Aorta (tissue), 5 donors: ENCODE measurements at places on chromosomes 13 and 19.

GRCh38 chr19:41863209-41863931 is 3.3 kb downstream of the RPS19 start:
- peak; percentile 68 for DNase-seq

GRCh38 chr13:32261567-32261966 is 53.6 kb downstream of the ZAR1L start:
- DNase-seq, result peak; percentile 77

DNA sequence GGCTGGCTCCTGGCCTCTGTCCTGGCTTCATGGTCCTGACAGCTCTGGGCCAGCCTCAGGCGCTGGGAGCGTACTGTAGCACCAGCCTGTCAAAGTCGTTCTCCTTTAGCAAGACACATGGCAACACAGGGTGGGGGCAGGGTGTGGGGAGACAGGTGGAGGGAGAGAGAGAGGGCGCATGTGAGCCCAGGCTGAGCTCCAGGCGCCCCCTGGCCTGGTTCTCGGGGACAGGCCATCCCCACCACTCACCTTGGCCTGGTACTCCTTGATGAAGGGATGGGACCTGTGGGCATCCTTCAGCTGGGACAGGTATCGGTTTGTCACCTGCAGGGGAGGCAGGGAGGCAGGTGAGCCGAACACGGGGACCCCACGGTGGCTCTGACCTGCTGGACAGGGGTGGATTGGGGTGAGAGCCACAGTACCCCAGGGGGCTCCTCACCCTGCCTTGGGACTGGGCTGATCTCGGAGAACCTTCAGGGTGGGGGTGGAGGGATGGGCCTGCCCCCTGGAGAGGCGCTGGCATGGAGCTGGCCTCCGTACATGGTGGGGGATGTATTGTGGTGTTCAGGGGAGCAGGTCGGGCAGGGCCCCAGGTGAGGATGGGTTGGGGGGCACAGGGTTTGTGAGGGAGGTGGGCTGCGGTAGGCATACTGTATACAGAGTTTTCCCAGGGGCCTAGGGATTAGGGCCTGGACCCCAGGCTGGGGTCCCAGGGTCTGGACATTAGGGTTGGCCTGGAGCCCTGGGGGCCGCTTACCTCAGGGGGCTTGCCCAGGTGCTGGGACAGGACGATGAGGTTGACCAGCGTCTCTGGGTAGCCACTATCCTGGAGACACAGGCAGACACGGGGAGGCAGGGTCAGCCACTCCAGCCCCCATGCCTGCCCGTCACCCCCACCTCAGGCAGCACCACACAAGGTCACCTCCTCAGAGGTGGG is 3.9 kb upstream of the CERS1 start:
- peak; percentile 75 for DNase-seq

GRCh38 chr13:59144700-59145099 is 1019.0 kb downstream of the DIAPH3 start:
- DNase-seq, result no peak

GRCh38 chr13:75468098-75468497 is 13.9 kb downstream of the TBC1D4 start:
- no peak for DNase-seq

GRCh38 chr19:12866416-12867119 is 14.7 kb downstream of the DNASE2 start:
- no peak for DNase-seq

- DNase-seq, result no peak
These were observed 34.4 kb downstream of the STARD13 start for GRCh38 chr13:33251131-33251661.

DNA sequence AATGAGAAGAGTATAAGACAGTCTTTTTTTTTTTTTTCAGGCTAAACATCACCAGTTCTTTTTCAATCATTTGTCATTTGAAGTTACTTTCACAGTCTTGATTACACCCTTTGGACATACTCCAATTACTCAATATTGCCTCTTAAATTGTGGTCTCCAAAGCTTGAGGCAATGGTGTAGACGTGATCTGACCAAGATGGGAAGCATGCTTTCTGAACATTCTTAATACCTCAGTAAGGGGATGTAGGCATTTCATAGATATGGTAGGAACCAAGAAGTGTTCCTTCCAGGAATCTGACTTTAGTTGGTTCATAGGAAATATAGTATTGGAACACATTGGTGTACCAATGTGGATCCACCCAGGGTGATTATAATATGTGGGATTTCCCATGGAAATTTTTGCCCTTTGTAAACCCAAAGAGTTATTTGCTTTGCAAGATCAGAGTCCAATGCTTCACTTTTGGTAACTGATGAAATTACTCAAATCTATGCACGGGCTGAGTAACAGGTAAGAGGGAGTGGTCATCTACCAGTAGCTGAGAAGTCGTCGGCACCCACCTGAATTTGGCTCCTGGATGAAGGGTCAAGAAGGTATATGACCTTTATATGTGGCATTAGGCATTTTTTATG is 62.2 kb downstream of the ERCC5 start:
- DNase-seq, result no peak

DNA sequence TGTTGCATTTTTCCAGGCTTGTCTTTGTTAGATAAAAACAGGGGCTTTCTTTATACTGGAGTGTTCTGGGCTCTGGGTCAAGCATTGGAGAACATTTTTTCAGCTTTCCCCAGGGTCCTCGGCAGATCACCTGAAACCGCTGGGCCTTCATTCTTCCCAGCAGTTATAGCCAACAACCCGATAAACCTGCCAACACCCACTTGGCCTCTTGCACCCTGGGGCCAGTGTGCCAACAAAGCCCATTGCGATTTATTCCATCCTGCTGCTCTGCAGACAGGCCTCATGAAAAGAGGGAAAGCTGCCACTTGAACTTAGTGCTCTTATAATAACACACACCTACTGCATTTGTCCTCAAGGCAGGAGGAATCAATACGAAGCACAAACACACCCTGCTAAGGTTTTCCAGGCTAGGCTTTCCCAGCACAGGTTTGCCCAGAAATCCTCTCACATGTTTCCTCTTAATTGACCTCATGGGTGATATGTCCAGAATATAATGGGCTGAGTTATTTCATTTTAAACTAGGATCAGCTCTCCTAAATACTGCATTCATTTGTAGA is 669.3 kb downstream of the LIG4 start:
- DNase-seq, result no peak

- no peak for DNase-seq
These were observed 21.5 kb downstream of the STARD13 start for GRCh38 chr13:33263976-33264619.

DNA sequence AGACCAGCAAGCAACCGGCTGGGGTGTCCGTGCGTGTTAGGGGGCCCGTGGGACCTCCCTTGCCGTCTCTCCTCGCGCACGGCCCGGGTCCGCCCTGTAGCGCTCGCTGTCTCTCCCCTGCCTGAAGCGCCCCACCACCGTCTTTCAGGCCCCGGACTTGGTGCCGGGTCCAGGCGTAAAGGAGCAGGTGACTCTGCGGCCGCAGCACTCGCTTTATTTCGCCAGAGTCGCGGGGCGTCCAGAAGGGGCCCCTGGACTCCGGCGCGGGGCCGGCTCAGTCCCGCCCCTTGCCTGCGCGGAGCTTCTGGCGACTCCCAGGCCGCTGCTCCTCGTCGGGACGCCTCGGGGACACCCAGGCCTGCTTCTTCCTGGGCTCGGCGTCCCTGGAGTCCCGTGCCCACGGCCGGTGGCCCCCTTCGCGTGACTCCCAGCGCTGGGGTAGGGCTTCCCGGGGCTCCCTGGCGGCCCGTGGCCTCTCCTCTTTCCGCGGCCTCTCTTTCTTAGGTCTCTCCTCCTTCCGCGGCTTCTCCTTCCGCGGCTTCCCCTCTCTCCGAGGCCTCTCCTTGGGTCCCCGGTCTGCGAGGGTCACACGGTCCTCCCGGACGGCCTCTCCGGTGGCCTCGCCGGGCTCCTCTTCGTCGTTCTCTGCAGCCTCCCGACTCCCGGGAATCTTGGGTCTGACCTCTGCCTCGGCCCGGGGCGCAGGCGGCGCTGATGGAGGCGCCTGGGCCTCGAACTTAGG is 3.1 kb downstream of the AMH start:
- no peak for DNase-seq

DNA sequence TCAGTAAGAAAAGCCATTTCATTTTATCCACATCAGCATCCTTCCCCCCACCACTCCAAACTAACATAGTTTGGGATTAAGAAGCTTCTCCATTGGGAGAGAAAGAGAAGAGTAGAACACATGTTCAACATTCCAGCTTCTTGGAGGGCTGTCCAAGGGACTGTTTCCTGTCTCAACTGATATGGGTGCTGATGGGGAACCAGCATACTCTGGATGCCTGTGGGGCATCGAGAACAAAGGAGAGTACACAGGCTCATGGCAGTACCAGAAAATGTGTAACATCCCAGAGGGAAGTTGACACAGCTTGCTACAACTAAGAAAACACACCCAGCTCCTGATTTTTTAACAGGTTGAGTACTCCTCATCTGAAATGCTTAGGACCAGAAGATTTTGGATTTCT is 24.7 kb downstream of the SUCLA2 start:
- no peak for DNase-seq

DNA sequence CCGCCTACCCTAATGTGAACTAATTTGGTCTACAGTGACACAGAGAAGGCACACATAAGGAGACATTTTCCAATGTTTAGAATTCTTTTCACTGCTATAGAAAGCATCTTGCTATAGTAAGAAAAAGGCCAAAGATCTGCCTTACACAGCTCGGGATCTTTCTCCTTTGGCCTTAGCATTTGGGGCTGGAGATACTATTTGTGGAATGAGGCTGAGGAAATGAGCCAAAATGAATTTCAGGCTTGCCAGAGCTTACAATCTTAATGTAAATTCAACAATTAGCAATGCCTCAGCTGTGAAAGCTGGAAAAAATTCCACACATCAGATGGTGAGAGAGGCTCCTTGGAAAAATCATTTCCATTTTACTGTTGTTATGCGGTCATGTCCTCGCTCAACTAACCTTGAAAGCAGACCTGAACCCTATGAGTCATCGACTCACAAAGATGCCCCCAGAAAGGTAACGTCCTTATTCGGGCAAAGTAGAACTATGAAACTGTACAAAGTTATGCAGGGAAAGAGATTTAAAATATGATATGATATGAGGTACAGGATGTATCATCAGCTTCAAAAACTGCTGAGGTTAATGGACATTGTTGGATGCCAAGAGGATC is 324.5 kb upstream of the NBEA start:
- DNase-seq, result no peak

DNA sequence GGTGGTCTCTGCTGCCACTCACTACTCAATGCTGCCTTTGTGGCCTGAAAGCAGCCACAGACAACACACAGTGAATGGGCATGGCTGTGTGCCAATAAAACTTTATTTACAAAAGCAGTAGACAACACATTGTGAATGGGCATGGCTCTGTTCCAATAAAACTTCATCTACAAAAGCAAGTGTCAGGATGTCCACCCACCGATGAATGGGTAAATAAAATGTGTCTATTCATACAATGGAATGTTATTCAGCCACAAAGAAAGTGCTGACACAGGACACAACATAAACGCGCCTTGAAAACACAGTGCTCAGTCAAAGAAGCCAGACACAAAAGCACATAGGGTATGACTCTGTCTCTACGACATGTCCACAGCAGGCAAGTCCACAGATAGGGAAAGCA is 20.1 kb downstream of the ZSCAN5A start:
- no peak for DNase-seq

DNA sequence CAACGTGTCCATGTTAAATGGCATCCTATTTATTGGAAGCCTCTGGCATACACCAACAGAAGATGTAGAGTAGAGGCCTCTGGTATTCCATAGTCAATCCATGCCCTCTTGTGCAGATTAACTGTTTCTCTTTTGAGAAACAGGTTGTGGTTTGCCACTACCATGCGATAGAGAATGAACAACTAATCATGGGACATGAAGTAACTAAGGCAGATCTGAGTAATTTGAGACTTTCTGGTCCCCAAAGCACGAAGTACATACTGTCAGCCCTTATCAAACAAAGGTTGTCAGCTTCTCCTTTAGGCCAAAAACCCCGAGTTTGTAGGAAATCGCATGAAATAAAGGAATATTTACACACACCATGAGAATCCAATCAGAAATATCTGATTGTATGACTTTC is 3.6 kb downstream of the ZNF121 start:
- no peak for DNase-seq

- no peak for DNase-seq
These were observed 29.2 kb downstream of the GPR180 start for GRCh38 chr13:94630858-94631257.

DNA sequence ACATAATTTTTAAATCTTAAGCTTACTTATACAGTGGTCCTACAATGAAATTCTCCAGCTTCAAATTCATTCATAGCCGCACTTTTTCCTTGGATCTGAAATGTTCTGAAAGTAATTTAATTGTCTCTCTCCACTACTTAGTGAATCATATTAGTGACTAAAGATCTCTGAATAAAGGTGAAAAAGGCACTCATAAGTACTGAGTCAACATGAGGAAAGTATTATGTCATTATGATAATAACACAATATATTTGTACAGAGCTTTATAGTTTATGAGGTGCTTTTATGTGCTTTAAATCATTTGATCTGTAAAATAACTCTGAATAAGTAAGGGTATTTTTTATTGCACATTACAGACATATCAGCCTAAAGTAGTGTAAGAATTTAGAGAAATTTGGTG is 628.2 kb upstream of the SLITRK5 start:
- no peak for DNase-seq

- DNase-seq, result no peak
These were observed 332 bp upstream of the SUPT20H start for GRCh38 chr13:37059848-37060192.

GRCh38 chr13:108752276-108752675 is 122.9 kb downstream of the MYO16 start:
- DNase-seq, result no peak

DNA sequence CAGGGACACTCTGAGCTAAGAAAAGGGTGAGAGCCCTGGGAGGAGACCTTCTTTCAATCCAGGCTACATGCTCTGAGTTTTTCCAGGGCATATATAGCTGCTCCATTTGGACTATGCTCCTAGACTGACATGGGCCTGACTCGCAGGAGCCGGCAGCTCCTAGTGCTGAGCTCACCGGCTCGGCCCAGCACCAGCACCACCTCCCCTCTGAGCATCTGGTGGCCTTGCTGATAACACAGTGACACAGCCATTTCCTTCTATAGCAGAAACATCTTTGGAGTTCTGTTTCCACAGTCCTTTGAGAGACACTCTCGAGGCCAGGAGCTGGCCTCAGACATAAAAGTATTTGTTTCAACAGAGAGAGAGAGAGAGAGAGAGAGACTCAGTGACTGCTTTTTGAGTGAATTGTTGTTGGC is 184.9 kb downstream of the TM9SF2 start:
- no peak for DNase-seq

DNA sequence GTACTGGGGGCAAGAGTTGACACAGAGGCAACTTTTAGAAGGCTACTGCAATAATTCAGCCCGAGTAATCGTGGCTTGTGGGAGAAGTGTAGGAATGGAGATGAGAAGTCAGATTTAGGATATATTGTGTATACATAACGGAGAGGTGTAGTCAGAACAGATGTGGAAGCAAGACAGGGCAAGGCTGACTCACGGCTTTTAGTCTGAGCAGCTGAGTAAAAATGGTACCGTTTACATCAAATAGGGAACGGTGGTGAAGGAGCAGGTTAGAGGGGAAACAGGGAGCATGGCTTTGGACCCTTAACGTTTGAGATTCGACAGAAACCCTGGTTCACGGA is 796 bp upstream of the LSM14A start:
- DNase-seq, result no peak
